ENCODE measurements at places on chromosomes 2 and 18.

GRCh38 chr2:73402386-73403103 is 16.9 kb downstream of the ALMS1 start:
- no peak for DNase-seq

DNA sequence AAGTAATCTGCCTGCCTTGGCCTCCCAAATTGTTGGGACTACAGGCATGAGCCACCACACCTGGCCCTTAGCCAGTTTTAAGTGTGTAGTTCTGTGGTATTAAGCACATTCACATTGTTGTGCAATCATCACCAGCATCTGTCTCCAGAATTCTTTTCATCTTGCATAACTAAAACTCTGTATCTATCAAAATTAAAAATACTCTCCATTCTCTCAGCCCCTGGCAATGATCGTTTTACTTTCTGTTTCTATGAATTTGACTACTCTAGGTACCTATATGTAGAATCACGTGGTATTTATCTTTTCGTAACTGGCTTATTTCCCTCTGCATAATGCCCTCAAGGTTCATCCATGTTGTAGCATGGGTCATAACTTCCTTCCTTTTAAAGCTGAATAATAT is 45.5 kb upstream of the CAVIN2 start:
- no peak for DNase-seq

DNA sequence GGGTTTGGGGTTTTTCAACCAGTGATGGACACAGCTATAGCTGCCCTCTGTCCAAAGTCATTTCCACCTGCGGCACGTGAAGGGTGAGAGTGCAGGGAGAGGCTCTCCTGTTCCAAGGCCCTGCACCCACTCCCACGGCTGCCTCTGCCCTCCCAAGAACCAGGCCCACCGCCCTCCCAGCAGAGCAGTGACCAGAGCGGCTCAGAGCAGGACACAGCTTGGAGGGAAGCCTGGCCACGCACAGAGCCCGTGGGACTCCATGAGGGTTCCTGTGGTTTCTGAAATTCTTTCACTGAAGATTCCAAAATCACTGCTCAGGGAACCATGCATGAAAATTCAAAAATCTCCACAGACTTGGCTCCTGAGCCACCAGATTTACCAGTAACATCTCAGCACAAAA is 67.3 kb upstream of the SALL3 start:
- no peak for DNase-seq

DNA sequence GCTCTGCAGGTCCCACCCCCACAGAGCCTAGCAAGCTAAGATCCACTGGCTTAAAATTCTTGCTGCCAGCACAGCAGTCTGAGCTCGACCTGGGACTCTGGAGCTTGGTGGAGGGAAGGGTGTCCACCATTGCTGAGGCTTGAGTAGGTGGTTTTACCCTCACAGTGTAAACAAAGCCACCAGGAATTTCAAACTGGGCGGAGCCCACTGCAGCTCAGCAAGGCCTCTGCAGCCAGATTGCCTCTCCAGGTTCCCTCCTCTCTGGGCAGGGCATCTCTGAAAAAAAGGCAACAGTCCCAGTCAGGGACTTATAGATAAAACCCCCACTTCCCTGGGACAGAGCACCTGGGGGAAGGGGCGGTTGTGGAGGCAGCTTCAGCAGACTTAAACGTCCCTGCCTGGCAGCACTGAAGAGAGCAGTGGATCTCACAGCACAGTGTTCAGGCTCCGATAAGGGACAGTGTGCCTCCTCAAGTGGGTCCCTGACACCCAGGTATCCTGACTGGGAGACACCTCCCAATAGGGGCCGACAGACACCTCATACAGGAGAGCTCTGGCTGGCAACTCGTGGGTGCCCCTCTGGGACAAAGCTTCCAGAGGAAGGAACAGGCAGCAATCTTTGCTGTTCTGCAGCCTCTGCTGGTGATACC is 20.0 kb upstream of the NEMP2 start:
- no peak for DNase-seq

DNA sequence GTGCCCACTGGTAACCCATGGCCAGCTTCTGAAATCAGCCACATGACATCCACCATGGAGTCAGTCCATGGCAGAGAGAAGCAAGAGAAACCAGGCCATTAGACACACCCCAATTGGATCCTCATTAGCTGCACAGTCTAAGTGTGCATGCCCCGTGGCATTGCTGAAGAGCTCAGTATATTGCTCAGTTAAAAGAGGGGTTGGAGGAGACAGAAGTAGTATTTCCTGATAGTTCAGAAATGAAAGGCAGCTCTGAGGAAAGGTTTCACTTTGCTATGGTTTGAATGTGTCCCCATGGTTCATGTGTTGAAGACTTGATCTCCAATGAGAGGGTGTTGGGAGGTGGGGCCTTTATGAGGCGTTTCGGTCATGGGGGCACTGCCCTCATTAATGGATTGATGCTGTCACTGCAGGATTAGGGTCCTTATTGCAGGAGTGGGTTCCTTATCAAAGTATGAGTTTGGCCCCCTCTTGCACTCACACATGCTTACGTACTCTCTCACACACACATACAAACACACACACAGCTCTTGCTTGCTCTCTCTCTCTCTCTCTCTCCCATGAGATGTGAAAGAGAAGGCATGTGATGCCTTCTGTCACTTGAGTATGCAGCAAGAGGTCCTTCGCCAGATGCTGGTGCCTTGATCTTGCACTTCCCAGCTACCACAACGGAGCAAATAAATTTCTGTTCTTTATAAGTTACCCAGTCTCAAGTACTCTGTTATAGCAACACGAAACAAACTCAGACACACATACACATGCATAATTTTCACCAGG is 58.0 kb downstream of the TMEM163 start:
- no peak for DNase-seq

- DNase-seq = no peak
Observed at GRCh38 chr18:63311118-63312018, 8.2 kb downstream of the BCL2 start.

- no peak for DNase-seq
Observed at GRCh38 chr2:119910566-119910965, 102.3 kb upstream of the EPB41L5 start.

GRCh38 chr2:9912468-9912867 is 39.0 kb upstream of the GRHL1 start:
- DNase-seq = no peak

- DNase-seq = no peak
Observed at GRCh38 chr2:31337860-31338259, 76.7 kb downstream of the XDH start.

DNA sequence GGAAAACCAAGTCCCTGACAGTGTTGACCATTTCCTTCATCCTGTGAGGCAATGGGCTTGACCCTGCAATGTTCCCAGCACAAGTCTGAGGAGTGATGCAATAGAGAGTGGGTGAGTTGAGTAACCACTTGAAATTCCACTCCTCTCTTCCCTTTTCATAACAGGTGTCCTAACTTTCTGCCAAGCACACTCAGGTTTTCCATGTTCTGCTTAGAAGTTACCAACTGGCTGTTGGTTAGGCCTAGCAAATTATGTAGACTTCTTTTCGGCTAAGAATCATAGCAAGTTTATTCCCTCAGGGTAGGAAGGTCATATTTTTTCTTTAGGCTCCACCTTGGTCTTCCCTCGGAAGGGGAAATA is 11.5 kb downstream of the GNLY start:
- no peak for DNase-seq

DNA sequence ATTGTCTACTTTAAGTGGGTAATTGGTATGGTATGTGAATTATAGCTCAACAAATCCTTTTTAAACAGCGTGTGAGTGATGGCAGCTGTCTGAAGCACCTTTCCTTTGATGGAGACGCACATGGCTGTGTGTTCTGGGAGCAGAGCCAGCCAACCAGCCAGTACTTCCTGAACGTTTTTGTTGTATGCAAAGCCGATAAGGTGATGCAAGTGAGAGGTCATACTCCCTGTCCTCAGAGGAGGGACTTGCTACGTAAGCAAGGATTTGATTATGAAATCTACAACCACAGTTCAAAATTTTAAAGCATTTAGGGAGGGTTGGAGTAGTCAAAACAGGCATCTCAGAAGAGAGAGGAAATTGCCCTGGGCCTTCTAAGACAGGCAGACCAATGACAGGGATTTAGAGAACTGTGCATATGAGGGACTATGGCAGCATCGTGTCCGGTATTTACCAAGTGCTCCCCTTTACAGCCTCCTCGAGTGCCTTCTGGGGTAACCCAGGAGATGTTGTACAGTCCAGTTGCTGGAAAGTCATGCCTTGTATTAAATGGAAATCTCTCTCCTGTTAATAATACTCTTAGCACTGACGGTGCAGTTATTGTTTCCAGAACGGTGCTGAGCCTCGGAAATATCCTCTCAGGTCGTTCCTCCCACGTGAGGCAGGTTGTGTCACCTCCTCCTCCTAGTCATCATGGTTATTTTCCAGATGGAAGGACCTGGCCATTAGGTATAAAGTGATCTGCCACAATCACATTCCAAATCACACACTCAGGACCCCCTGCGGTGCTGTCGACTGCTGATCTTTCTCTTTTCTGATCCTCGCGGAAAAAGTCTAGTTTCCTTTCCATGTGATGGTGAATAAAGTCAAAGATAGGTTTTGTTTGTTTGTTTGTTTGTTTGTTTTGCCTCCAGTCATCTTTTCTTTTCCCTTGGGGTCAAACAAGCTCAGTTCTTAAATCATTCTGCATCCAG is 28.4 kb downstream of the ARHGEF4 start:
- DNase-seq = no peak

DNA sequence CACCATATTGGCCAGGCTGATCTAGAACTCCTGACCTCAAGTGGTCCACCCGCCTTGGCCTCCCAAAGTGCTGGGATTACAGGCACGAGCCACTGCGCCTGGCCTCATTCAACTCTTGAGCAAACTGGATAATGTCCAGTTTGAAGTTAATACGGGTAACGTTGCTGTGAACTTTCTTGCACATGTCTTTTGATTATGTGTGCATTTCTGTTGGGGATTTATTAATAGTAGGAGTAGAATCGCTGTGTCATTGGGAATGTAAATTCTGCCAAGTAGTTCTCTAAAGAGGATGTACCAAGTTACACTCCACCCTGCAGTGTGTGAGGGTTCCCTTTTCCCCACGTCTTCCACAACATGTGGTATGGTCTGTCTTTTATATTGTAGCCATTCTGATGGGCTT is 6.2 kb downstream of the IMPA2 start:
- no peak for DNase-seq

DNA sequence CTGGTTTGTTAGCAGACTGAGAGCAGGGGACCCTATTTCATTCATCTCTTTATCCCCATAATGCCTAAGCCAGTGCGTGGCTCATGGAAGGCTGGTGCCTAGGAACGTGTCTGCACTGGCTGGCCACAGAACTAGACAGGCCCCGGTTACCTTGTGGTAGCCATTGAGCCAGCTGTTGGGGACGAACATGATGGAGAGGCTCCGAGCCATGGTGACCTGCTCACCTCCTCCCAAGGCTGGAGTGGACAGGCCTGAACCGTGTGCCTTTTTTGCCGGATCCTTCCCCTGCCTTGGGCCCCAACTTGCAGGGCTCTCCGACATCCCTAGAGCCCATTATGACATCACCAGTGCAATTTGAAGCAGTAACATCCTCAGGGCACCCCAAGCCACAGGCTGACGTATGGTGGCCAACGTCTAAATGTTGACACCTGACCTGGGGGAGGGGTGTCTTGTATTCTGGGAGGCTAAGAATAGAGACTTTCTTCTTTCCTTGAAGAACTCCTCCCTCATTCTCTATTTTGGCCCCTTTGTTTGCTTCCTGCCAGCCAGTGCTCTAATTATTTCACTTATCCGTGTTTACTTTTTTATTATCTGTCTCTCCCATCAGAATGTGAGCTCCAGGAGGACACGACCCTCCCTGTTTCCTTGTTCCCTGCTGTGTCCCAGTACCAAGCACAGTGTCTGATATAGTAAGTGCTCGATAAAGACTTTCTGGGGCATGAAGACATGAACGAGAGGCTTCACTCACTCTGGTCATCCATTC is 12.2 kb upstream of the DNPEP start:
- DNase-seq = no peak

DNA sequence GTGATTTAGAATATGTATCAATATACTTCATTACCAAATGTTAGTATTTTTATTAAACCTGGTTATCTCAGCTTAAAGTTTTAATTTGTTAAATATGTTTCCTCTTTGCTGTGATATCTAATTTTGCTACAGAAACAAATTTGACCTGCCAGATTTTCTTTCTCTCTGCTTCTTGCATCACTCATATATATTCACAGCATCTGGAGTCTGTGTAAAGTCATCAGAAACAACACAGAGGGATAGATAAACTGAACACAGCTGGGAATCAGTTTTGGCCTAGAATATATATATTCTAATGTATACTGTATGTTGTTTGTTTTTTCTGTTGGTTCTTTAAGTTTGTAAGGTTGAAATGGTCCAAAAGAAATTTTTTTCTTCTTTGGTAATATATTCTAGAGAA is 8.5 kb downstream of the PSMD14 start:
- no peak for DNase-seq
